ENCODE measurements at places on chromosomes 1 and 21.

GRCh38 chr1:164971391-164971790 lies 385.1 kb downstream of the LMX1A start:
- DNase-seq = no peak

- no peak for DNase-seq
Measured at GRCh38 chr21:33125680-33126375, 55.9 kb downstream of the OLIG1 start.

DNA sequence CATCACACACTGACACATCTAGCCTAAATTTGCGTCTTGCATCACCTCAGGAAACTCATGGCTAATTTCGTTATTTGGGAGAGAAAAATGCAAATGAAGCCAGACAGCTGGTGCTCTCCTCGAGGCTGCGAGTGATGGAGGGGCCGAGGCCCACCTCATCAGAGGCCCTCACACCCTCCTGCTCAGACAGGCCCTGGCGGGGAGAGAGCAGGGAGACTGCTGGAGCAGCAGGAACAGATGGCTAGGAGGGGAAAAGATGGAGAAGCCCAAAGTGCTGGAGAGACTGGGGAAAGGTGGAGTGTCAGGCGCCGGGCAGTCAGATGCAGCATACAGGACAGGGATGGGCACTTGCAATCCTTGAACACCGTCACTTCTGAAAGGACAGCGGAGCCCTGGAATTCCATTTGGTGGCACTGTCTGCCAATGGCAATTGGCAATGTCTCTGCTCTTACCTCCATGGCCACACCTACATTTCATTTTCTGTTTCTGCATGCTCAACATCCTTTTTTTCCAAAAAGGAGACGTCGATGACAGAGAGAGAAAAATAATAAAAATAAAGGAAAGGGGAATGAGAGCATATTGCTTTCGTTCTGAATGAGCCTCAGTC lies 286.2 kb downstream of the SPATA17 start:
- DNase-seq = no peak

GRCh38 chr21:28240586-28240985 lies 752.1 kb downstream of the LTN1 start:
- DNase-seq = no peak

- DNase-seq = no peak
Measured at GRCh38 chr1:192588546-192588945, 13.0 kb downstream of the RGS1 start.

GRCh38 chr21:35378881-35379280 lies 329.8 kb upstream of the RUNX1 start:
- DNase-seq = no peak

- DNase-seq = no peak
Measured at GRCh38 chr1:56973923-56974742, 8.3 kb upstream of the C8B start.

DNA sequence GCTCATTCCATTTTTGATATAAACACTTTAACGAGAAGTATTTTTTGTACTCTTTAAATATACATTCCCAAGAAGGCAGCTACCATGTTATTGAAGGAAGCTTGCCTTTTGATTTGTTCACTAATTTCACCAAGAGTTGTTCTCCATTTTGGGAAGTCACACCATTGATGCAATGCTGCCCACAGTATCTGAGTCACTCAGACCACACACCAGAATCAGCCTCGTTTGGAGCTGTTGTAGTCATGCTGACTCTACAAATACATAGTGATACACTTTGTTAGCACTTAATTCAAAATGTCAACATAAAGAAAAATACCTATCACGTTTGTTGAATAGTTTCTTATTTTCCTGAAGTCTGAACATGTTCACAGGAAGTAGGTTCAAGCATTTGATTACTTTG lies 78.7 kb downstream of the PAPPA2 start:
- no peak for DNase-seq

GRCh38 chr1:223276029-223276428 lies 87.9 kb downstream of the SUSD4 start:
- DNase-seq = no peak

GRCh38 chr1:27350663-27351540 lies 9.1 kb downstream of the SYTL1 start:
- DNase-seq = no peak

DNA sequence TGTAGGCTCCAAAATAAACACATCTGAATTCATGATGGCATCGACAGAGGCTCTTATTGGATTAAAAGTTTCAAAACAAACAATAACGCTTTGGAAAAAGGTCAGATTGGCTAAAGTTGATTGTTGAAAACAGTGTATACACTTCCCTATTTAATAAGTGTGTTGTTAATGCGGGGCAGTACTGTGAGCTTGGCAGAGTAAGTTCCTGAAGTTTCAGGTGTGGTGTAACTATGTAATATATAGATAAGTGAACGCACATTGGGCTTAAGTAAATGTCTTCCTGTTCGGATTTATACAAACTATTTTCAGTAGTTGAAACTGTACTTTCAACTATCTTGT lies 810 bp downstream of the ZBTB37 start:
- DNase-seq = no peak

- no peak for DNase-seq
Measured at GRCh38 chr1:5688081-5689077, 303.8 kb downstream of the NPHP4 start.

DNA sequence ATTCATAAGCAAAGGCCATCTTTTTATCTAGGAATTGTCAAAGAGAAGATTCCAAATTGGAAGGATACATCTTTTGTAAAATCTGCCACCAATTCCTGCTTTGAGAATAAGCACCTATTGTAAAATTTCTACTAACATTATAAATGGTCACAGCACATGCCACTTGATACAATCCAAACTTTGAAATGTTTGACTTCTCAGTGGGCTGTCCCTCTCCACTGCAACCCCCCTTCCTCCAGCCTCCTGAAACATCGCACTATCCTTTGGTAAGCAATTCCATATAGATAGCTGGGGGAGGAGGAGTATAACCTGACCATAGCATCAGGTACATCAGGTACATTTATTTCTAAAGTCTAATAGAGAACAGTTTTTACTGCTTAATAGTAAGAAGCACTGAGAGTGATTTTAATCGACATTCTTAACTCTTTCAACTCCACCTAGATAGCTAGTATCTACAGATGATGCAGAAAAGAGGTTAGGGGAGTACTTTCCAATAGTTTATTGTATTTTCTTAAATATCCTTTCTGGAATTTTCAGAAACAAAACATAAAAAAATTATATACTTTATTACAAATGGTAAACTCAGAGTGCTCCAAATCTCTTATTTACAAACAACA lies 2.9 kb downstream of the JUN start:
- DNase-seq = no peak

GRCh38 chr21:25722631-25723030 lies 12.1 kb downstream of the ATP5PF start:
- no peak for DNase-seq

- no peak for DNase-seq
Measured at GRCh38 chr21:34606621-34607020, 8.3 kb downstream of the RCAN1 start.

DNA sequence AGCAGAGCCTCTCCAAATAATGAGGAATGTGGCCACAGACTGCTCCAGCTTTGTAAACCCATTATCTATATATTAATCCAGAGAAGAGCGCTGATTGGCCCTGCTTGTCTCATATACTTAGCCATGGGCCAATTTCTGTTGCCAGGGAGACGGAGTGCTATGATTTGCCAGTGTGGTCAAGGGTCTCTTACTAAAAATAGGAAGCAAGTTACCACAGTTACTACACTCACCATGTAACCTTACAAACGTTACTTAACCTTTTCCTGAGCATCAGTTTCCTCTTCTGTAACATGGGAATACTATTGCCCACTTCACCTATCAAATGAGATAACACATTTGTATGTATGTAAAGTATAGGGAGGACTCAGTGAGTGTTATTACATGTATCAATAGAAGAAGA lies 7.7 kb upstream of the S100A2 start:
- DNase-seq = no peak

DNA sequence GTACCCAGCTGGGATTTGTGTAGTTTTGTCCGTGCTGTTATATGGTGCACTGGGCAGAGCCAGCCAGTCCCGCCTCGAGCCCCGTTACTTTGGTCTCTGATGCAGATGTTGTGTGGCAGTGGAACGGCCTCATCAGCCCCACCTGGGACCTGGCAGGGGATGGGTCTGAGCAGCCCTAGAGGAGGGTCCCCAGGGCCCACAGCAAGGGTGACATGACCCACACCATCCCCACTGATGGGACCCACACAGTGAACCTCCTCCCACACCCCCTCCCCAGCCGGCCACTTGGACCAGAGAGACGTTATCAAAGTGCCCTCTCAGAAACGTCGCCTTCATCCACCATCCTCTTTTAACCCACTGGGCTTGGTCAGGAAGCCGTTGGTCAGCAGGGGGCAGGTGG lies 42.0 kb upstream of the PCBP3 start:
- DNase-seq = no peak

DNA sequence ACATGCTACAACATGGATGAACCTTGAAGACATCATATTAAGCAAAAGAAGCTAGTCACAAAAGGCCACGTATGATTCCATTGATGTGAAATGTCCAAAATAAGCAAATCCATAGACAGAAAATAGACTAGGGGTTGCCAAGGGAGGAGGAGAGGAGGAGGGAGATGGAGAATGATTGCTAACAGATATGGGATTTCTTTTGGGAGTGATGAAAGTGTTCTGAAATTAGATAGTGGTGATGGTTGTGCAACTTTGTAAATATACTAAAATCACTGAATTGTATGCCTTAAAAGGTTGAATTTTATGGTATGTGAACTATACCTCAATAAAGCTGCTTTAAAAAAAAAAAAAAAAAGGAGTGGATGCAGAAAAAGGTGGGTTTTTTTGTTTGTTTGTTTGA lies 7.6 kb downstream of the CLSTN1 start:
- DNase-seq = no peak

DNA sequence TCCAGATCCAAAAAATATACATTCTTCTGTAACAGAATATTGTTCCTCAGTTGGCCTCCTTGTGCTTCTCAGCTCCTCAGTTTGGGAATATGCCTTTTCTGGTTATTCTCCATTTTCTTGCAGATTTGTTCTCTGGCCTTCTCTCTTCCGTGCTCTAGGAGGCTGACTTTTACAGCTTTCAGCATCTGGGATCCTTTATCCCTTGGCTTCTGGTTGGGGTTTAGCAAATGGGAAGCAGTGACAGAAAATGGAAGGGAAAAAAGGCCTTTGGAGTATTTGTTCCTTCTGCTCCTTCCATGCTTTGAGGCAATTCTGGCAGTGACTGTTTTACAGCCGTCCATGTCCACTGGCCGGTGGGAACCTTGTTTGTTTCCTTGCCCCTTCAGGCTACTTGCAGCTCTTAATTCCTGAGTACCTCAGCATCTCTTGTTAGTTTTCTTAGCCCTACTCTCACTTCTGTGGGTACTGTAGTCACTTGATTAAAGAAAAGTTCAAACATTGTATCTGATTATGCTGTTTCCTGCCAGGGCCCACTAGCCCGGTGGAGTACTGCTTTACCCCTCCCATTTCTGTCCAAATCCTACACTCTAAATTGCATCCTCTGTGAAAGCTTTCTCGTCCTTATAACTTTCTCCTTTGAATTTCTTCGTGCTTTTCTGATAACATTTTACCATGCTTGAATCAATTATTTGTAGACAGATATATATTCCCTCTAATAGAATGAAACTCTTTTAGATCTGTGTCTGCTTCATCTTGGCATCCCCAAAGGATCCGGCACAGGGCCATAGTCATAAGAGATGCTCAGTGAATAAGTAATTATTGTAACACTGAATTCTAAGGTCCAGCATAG lies 118.2 kb downstream of the OSBPL9 start:
- DNase-seq = no peak

DNA sequence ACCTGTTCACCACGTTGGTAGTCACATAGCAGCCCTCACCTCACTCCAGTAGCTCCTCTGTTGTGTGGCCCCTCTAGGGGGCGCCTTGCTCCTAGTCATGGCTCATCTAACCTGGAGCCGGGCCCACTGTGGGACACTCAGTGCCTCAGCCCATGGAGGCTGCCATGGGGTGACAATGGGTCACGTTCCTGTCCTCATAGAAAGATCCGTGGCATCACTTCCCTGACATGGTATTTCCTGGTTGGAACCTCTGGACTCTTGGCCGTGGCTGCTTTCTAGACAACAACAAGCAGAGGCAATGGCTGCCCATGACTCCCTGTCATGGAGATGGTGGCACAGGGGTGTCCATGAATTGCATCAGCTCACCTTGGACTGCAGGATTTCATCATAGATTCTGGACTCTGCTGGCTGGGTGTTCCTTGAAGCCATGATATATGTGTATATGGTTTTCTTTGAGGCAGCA lies 27.5 kb upstream of the SLAMF6 start:
- DNase-seq = no peak

GRCh38 chr1:53526451-53527101 lies 67.4 kb downstream of the DMRTB1 start:
- no peak for DNase-seq

GRCh38 chr1:43144237-43144636 lies 27.9 kb downstream of the EBNA1BP2 start:
- no peak for DNase-seq

GRCh38 chr21:41141031-41141457 lies 26.9 kb upstream of the BACE2 start:
- DNase-seq = no peak

- no peak for DNase-seq
Measured at GRCh38 chr1:199821029-199821779, 206.3 kb upstream of the NR5A2 start.

GRCh38 chr1:213979751-213980586 lies 7.8 kb upstream of the PROX1 start:
- no peak for DNase-seq

DNA sequence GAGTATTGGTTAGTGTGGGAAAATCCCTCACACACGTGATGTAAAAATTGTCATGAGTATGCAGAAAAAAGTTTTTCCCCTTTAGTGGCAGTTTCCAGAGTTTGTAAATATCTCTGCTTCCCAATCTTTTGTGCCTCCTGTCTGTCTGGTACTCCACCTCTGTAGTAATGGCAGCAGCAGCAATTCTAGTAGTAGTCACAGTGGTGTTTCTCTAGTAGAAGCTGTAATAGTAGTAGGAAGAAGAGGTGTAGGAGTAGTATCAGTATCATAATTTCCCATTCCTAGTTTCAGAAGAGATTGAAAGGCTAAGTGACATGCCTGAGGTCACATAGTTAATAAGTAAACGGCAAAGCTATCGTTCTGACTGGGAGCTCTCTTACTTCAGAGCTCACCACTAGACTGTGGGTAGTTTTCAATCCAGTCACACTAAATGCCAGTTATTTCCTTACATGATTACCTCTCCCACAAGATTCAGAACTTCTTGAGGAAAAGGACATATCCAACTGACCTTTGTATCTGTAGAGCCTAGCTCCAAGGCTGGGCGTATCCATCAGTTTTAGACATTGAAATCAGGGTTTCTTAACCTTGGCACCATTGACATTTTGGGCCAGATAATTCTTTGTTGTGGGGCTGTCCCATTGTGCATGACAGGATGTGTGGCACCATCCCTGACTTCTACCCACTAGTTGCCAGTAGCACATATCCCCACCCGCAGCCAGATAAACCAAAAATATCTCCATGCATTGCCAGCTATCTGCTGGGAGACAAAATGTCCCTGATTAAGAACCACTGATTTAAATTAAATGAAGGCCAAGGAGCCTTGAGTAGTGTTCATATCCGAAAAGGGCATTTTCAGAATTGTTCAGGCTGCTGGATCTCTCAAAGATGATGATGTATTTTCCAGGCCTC lies 135.9 kb downstream of the FGGY start:
- DNase-seq = no peak

Measured in NCI-H1048 (cell line).